ENCODE measurements at places on chromosomes 5 and 9. TPM values are rescaled to one million over a fixed set of nuclear protein-coding genes. Genes with fewer than 3 reads are reported as not detected.

C9orf153 gene
- not detected for total RNA-seq

FOXI1 gene
- total RNA-seq = not detected

TTC16 gene
- 1.3 TPM for total RNA-seq

FXN gene
- 34.4 TPM for total RNA-seq

CCDC192 gene
- not detected for total RNA-seq

HTR1A gene
- not detected for total RNA-seq

TAS2R1 gene
- total RNA-seq = not detected

GIN1 gene
- total RNA-seq = 8.2 TPM

ZNF346 gene
- 21.2 TPM for total RNA-seq

NUP214 gene
- total RNA-seq = 68.4 TPM

PPP3R2 gene
- not detected for total RNA-seq

HSDL2 gene
- 15.8 TPM for total RNA-seq

NTRK2 gene
- total RNA-seq = 0.25 TPM

ZFP2 gene
- total RNA-seq = 0.61 TPM

PCA3 gene
- not detected for total RNA-seq

BTNL8 gene
- total RNA-seq = not detected

ANKRD20A1 gene
- not detected for total RNA-seq

PCDHGA8 gene
- not detected for total RNA-seq

ADAMTSL2 gene
- total RNA-seq = 0.04 TPM

OR1J4 gene
- total RNA-seq = not detected

SLU7 gene
- total RNA-seq = 42.0 TPM

C5orf63 gene
- 8.2 TPM for total RNA-seq

MRPL36 gene
- total RNA-seq = 111 TPM

ADAMTSL1 gene
- total RNA-seq = not detected

PPP2R2B gene
- 1.9 TPM for total RNA-seq

CCNO gene
- total RNA-seq = 0.13 TPM

PCDHGA4 gene
- not detected for total RNA-seq

SURF4 gene
- total RNA-seq = 276 TPM
